Left renal cortex interstitium (tissue), 4 donors: ENCODE measurements at places on chromosomes 5 and 9. TPM values are rescaled to one million over a fixed set of nuclear protein-coding genes. Genes with fewer than 3 reads are reported as not detected.

DNA sequence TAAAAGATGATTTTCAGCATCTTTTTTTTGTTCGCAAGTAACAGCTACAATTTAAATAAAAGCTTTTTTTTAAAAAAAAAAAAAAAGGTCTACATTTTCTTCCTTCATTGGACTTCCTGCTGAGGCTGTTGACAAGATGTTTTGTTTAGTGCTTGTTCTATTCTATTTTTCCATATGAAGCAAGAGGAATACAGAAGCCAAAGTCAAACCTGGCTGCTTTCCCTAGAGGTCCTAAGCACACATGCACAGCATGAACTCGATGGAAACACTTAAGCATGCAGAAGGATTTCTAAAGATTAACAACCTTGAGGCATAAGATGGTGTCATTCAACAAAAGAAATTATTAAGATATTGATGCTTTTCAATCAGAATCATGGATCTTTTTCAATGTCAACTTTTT lies 105.1 kb downstream of the ADCY2 start:
- no peak for DNase-seq

GRCh38 chr5:122375801-122376200 lies 63.8 kb downstream of the SNCAIP start:
- DNase-seq: no peak

GRCh38 chr5:44637916-44638869 lies 170.6 kb upstream of the MRPS30 start:
- no peak for DNase-seq

GRCh38 chr5:10528827-10529226 lies 35.0 kb upstream of the ANKRD33B start:
- no peak for DNase-seq

DNA sequence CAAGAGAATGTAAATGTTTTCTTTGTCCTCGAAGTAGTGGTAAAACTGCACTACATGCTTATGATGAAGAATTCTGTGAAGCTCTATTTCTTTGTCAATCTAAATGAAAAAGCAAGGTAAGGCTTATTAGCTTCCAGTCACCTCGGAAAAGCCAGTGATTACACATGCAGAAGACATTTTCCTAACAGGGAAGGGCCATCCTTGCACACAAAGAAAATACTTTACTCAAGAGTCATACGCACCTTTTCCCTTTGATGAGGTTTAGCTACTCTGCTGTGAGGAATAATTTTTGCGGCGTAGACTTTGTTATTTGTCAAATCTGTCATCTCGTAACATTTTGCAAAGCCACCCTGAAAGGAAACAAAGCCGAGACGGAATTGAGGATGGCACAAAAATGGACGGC lies 1.1 kb downstream of the PLK2 start:
- DNase-seq: peak; percentile 18

DNA sequence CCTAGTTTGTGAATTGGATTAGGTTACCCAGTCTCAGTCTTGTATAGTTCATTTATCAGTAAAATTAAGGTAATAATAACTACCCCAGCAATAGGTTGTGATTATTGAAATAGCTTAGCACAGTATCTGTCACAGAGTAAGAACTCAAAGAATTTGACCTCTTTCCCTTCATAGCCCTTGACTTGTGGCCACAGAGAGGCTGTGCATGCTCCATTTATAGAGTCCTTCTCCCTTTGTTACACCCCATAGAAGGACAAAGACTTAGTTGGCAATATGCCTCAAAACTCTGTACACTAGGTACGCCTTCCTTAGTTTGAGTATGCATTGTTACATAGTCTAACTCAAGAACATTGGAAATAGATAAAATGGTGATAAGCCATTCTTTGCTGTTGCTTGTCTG lies 257.2 kb downstream of the KCTD16 start:
- DNase-seq: no peak

GRCh38 chr9:101232405-101232977 lies 152.3 kb downstream of the BAAT start:
- no peak for DNase-seq

GRCh38 chr9:16303506-16303905 lies 567.0 kb downstream of the BNC2 start:
- no peak for DNase-seq

GRCh38 chr5:143204474-143205246 lies 198.8 kb downstream of the NR3C1 start:
- DNase-seq: no peak

ERCC6L2 gene
- polyA plus RNA-seq: 48.4 TPM

NCS1 gene
- polyA plus RNA-seq: 26.2 TPM

GLRA1 gene
- polyA plus RNA-seq: 0.24 TPM

ARSB gene
- polyA plus RNA-seq: 17.6 TPM

PRLR gene
- polyA plus RNA-seq: 47.8 TPM

LCN15 gene
- polyA plus RNA-seq: 0.14 TPM

SLC31A2 gene
- polyA plus RNA-seq: 4.5 TPM
